ENCODE measurements at places on chromosomes 3 and 15. TPM values are rescaled to one million over a fixed set of nuclear protein-coding genes. Genes with fewer than 3 reads are reported as not detected.

HCLS1 gene
- 8.7 TPM for total RNA-seq

STAC gene
- 0.30 TPM for total RNA-seq

TNNC1 gene
- 8,962 TPM for total RNA-seq

GRCh38 chr15:97861529-97862260 is 98.8 kb upstream of the ARRDC4 start:
- DNase-seq: no peak
- no peak overlapping the region for H3K27ac ChIP-seq
- no peak overlapping the region for H3K4me3 ChIP-seq

DNA sequence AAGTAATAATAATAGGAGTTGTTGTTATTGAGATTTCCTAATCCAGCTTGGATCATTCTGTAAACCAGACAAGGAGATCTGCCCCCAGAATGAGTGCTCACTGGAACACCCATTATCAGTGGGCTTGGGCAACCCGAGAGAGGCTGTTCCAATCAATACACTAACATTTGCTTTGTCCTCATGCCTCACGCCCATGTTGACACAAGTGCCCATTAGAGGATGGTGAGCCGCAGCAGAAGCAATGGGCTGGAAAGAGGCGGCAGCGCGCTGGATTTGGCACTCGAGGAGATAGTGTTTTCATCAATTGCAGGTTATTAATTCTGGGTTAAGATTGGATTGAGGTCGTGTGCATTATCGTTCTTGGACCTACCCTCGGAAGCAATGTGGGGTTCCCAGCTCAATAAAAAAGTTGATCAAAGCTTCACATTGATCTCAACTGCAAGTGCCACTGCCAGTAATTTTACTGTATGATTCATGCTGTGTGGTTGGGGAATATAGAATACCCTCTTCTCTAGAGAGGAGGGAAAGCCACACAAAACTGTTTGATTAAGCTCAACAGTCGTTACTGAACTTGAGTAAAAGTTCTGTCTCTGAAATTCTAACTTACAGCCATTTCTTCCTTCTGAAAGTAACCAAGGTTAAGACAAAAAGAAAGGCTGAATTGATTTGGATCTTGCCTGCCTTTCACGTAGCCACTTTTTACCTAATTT is 15.7 kb downstream of the LYZL4 start:
- no peak overlapping the region for H3K4me3 ChIP-seq
- DNase-seq: no peak
- H3K27ac ChIP-seq: no peak overlapping the region
- no peaks in the 10 kb centered on the region for H3K36me3 ChIP-seq

DNA sequence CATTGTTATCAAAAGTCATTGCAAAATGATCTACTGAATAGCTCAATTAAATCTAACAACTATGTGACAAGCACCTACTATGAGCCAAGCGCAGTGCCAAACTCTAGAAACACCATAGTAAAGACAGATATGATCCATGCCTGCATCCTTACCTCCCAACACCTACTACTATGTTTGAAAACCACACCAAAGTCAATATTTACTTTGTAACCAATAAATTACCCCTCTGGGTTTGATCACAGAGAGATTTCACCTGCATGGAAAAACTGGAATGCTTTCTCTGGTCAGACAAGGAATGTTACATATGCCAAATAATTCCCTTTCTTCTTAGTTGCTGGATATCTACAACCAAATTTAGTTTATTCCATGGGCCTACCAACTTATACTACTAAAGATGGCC is 422.2 kb downstream of the FHIT start:
- no peaks in the 10 kb centered on the region for H3K4me1 ChIP-seq
- no peak overlapping the region for H3K4me3 ChIP-seq
- H3K36me3 ChIP-seq: no peaks in the 10 kb centered on the region
- DNase-seq: no peak
- H3K27ac ChIP-seq: no peak overlapping the region

Measured in left ventricle myocardium inferior (tissue), 1 donor.